ENCODE measurements at places on chromosomes 2 and 18. TPM values are rescaled to one million over a fixed set of nuclear protein-coding genes. Genes with fewer than 3 reads are reported as not detected.

Gene NOSTRIN
- total RNA-seq: 25.7 TPM

Gene ARHGAP25
- total RNA-seq: 16.5 TPM

Gene PPP4R1
- total RNA-seq: 163 TPM

Gene ZNF521
- 30.2 TPM for total RNA-seq

Gene REG1A
- not detected for total RNA-seq

Gene PSMD14
- 64.3 TPM for total RNA-seq

Gene RHBDD1
- 33.3 TPM for total RNA-seq

Gene LRRTM1
- total RNA-seq: not detected

DNA sequence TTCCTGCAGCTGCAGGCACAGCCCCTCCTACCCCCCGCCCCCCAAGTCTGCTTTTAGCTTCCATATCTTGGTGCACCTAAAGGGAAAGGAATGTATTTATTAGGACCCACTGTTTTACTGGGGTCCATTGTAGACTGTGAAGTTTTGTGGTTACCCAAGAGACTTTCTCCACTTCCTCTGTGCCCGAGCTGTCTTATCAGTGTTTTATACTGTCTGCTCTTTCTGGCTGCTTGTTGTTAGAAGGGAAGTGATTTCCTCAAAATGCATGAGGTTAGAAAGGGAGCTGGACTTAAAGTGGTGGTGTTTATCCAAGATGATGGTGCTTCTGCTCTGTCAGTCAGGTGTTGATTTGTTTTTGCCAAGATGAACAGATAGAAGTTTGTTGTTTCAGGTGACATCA, 85.0 kb downstream of the PTH2R start:
- H3K4me3 ChIP-seq: no peak overlapping the region
- no peaks in the 10 kb centered on the region for H3K36me3 ChIP-seq
- H3K27me3 ChIP-seq: no peaks in the 10 kb centered on the region
- no peak for DNase-seq
- H3K27ac ChIP-seq: no peak overlapping the region

DNA sequence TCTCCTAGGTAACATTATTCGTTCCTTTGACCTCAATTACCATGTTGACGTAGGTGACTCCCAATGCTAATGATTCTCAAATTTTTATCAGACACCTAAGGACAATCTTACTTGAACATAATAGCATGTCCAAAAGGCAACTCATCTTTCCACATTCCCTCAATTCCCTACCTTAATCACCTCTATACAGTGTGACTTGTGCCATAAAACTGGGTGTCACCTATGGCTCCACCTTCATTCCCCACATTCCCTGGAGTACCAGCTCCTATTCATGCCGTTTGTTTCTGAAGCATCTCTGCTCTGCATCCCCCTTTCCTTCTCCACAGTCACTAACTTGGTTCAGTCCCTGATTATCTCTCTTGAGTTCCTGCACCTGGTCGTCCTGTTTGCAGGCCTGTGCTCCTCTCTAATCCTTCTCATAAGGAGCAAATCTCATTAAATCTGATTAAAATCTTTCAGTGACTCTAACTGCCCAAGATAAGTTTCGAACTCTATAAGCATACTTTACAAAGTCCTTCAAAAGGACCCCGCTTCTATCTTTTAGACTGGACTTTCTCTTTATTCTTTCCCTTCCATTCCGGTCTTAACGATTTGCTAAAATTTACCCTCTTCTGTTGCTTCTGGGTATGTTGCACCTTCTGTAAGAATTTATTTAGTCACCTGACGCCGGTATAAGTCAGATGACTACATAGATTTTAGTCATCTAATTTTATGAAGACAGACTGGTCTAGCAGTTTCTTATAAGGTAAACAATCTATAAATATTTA, 128.7 kb downstream of the OSBPL1A start:
- no peak for DNase-seq
- no peaks in the 10 kb centered on the region for H3K36me3 ChIP-seq
- H3K27me3 ChIP-seq: no peaks in the 10 kb centered on the region
- no peak overlapping the region for H3K27ac ChIP-seq
- H3K4me3 ChIP-seq: no peak overlapping the region
- peaks cover 4% of the 10 kb centered on the region for H3K4me1 ChIP-seq

DNA sequence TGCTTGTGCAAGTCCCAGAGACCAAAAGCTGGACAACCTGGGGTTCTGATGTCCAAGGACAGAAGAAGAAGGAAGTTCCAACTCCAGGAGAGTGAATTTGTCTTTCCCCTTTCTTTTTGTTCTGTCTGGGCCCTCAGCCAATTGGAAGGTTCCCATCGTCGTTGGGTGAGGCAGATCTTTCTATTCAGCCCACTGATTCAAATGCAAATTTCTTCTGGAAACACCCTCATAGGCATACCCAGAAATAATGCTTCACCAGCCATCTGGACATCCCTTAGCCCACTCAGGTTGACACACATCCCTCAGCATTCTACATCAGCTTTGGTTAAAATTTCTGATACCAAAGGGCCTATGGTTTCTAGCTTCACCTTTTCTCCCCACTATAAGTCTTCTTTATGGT, 156.5 kb downstream of the SP3 start:
- DNase-seq: no peak
- H3K4me3 ChIP-seq: no peak overlapping the region
- no peaks in the 10 kb centered on the region for H3K36me3 ChIP-seq
- no peaks in the 10 kb centered on the region for H3K27me3 ChIP-seq
- H3K27ac ChIP-seq: no peak overlapping the region

DNA sequence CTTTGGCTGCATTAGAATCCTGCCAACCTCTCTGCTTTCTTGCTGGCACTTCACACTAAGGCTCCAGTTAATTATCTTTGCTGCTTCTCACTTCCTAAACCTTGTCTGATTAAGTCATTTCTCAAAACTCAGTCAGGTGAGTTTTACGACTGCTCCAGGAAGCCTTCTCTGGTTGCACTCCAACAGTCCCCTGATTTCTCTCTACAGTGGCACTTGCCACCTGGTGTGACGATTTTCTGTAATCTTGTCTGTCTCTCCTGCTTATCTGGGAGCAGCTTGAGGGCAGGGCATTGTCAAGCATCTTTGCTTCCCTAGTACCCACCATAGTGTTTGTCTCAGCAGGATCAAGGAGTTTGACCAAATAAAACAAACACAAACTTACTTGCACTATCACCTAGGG, 10.4 kb upstream of the GATA6 start:
- no peaks in the 10 kb centered on the region for H3K36me3 ChIP-seq
- H3K4me3 ChIP-seq: no peak overlapping the region
- peaks cover 2% of the 10 kb centered on the region for H3K4me1 ChIP-seq
- no peak for DNase-seq

DNA sequence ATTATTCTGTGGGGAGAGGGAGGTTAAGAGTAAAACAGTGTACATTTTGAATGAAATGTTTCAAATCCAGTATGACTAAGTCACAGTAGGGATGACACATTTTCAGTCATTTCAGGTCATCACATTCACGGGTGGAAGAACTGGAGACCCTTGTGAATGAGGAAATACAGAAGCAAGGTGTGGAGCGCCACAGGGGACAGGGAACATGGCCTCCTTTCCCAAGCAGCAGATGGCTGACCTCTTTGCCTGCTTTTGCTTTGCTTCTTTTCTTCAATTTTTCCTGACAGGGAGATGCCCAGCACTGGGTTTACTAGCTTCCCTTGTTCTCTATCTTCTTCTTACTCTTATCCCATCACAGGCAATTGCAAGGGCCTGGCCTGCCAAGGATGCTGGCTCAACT, 278.9 kb upstream of the DLGAP1 start:
- no peak for DNase-seq
- H3K36me3 ChIP-seq: no peaks in the 10 kb centered on the region
- no peaks in the 10 kb centered on the region for H3K27me3 ChIP-seq

DNA sequence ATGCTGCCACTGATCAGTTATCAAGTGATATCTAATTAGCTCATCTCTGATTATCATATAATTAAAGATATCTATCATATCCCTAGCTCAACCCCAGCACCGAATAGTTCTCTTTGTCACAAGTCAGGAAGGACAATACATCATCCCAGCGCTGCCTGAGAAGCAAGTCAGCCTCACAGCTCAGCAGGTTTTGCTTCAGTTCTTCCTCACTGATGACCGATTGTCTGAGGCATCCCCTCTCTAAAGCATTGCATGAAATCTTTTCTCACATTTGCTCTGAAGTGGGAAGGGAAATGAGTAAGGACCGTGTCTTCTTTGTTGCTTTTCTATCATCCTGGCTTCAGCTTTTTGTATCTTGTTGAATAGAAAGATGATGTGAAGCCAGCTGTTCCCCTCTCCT, 247.9 kb downstream of the CMPK2 start:
- H3K27ac ChIP-seq: no peak overlapping the region
- H3K36me3 ChIP-seq: no peaks in the 10 kb centered on the region
- H3K4me3 ChIP-seq: no peak overlapping the region
- DNase-seq: no peak
- no peaks in the 10 kb centered on the region for H3K4me1 ChIP-seq

DNA sequence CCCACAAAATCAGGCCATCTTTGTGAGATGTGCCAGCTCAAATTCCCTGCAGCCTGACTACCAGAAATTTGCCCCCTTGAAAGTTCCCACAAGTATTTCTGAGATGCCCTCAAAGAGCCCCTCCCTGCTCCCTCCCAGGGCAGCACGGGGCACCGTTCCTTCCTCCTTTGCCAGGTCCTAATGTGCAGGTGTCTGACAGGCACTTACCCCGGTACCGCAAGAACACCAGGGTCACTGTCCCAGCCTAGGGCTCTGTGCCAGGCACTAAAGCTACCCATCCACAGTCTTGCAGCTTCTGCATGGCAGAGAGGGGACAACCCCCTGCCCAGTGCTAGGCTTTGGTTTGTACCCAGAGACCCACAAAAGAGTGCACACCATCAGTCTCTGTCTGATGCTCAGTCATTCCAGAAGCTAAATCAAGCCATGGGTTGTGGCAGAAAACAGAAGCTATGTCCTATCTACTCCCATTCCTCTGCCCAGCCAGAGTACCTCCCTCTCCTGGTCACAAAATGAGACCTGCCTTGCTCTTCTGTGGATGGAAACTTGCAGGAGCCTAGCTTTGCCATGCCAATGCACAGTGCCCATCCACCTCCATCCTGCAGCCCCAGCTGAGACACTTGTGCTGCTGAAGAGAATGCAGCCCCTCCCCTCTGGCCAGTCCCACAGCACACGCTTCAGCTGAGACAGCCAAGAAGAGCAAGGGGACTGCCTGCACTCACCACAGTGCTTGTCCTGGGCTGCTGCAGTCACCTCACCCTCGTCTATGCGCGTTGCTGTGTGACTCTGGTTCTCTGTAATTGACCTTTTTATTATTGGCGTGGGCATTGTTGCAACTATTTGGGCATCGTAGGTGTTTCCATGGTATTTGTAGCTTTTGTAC, 48.7 kb downstream of the INPP5D start:
- H3K4me1 ChIP-seq: peaks cover 8% of the 10 kb centered on the region
- no peak overlapping the region for H3K27ac ChIP-seq
- H3K36me3 ChIP-seq: no peaks in the 10 kb centered on the region
- no peak overlapping the region for H3K4me3 ChIP-seq
- no peak for DNase-seq

GRCh38 chr18:35236571-35237363, 4.1 kb upstream of the ZNF397 start:
- DNase-seq: no peak
- no peaks in the 10 kb centered on the region for H3K36me3 ChIP-seq
- no peak overlapping the region for H3K27ac ChIP-seq
- peaks cover 3% of the 10 kb centered on the region for H3K4me1 ChIP-seq
- H3K27me3 ChIP-seq: no peaks in the 10 kb centered on the region
- no peak overlapping the region for H3K4me3 ChIP-seq

- no peaks in the 10 kb centered on the region for H3K27me3 ChIP-seq
- H3K4me1 ChIP-seq: no peaks in the 10 kb centered on the region
- DNase-seq: no peak
- no peak overlapping the region for H3K4me3 ChIP-seq
These were observed 808.4 kb downstream of the ERBB4 start for GRCh38 chr2:211730215-211730614.

GRCh38 chr2:210844016-210844415, 287.6 kb downstream of the CPS1 start:
- DNase-seq: no peak
- H3K4me3 ChIP-seq: no peak overlapping the region
- H3K27ac ChIP-seq: no peak overlapping the region
- no peaks in the 10 kb centered on the region for H3K27me3 ChIP-seq
- H3K36me3 ChIP-seq: no peaks in the 10 kb centered on the region

DNA sequence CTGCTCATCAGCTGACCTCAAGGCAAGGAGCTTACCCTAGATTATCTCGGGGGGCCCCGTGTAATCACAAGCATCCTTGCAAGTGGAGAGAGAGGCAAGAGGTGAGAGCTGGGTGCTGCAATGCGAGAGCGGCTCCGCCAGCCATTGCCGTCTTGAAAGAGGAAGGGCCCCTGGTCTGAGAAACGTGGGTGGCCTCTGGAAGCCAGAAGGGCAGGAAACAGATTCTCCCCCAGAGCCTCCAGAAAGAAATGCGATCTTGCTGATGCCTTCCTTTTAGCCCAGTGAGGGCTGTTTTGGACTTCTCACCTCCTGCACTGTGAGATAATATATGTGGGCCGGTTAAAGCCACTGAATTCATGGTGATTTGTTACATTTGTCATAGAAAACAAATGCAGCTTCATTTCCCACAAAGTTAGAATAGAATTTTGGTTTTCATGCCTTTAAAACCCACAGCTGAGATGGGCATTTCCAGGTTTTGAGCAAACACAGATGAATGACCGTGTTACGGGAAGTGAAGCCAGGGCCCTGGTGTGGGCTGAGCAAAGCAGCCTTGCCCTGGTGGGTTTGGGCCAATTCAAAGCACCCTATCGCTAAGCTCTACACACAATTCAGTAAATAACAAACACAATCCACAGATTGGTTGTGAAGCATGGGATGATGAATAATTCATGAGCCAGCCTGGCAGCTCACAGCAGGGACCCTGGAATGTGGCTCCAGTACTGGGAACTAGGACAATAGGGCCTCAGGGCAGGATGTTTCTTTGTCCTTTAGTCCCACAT, 319.9 kb upstream of the HS6ST1 start:
- H3K27me3 ChIP-seq: no peaks in the 10 kb centered on the region
- no peaks in the 10 kb centered on the region for H3K4me1 ChIP-seq
- no peaks in the 10 kb centered on the region for H3K36me3 ChIP-seq
- peak; percentile 41 for DNase-seq
- no peak overlapping the region for H3K4me3 ChIP-seq

- H3K4me3 ChIP-seq: no peak overlapping the region
- H3K4me1 ChIP-seq: peaks cover 14% of the 10 kb centered on the region
- no peak for DNase-seq
- H3K36me3 ChIP-seq: no peaks in the 10 kb centered on the region
These were observed 63.4 kb downstream of the SMAD7 start for GRCh38 chr18:48887294-48887904.

DNA sequence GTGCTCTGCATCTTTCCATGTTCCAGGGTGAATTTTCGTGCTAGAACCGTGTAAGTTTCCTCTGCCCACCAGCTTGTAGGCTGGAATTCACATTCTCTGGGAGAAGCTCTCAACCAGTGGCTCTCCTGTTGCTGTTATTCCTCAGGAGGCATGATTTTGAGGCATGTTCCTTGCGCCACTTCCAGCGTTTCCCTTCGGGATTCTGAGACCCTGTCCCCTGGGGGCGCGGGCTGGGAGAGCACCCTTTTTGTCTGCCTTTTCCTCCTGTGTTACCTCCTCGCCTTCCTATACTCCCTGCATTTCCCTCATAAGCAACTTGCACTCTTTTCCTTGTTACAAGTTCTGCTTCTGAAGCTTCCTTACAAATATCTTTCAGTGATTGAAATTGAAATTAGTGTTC, 156.4 kb downstream of the PTPRM start:
- no peak for DNase-seq
- H3K27ac ChIP-seq: no peak overlapping the region
- H3K27me3 ChIP-seq: no peaks in the 10 kb centered on the region

All from left lung (tissue), 14 donors.